ENCODE measurements at places on chromosomes 7 and 10. TPM values are rescaled to one million over a fixed set of nuclear protein-coding genes. Genes with fewer than 3 reads are reported as not detected.

Gene GFRA1
- total RNA-seq: 12.9 TPM

Gene CNPY1
- total RNA-seq: 2.2 TPM

Gene FAM20C
- 21.7 TPM for total RNA-seq

Gene INTS15
- total RNA-seq: 26.2 TPM

Gene MSMB
- total RNA-seq: not detected

Gene ADIRF
- total RNA-seq: 0.57 TPM

Gene HPSE2
- total RNA-seq: not detected

Gene LIPF
- 1.7 TPM for total RNA-seq

Gene SPDYE6
- not detected for total RNA-seq

Gene LDB3
- 137 TPM for total RNA-seq

Gene VSTM4
- 25.2 TPM for total RNA-seq

Gene MINPP1
- total RNA-seq: 24.9 TPM
